ENCODE measurements at places on chromosomes 11 and 22.
A peak's percentile ranks its signal among the peaks of the same experiment; 100 is the strongest.

DNA sequence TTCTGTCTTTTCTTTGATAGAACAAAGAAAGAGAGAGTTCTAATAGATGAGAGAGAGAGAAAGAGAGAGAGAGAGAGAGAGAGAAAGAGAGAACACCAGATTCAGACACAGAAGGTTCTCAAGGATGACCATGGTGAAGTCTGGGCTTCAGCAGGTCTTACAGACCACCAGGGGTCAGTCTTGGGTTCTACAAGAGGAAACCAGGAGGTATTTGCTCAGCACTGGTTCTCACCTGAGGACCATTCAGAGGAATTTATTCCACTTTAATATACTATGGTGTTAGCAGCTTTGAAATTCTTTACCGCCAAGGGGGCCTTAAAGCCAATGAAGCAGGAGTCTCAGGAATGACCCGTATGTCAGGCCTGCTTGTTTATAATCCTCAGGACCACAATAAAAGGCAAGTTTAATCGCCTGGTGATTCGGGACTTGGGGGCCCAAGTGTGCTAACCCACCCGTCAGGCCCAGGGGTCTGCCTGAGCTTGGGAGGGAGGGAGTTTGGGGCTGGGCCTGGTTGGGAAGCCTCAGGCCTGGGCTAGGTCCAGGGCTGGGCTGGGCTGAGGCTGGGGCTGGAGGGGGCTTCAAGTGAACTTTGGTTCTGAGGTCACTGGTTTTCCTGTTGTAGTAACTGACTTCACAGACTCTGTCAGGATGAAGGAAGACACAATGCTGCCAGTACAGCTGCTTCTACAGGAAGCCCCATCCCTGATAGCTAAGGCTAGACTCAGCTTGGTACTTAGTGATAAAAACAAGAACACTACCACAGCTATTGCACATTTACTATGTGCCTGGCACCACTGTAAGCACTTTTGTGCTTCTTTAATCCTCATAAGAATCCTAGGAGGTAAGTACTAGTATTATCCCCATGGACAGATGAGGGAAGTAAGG lies 179.2 kb upstream of the ZBED5 start:
- ATAC-seq: peak; percentile 72

- no peak for ATAC-seq
Observed at GRCh38 chr11:19328586-19329311, 88.0 kb upstream of the E2F8 start.

DNA sequence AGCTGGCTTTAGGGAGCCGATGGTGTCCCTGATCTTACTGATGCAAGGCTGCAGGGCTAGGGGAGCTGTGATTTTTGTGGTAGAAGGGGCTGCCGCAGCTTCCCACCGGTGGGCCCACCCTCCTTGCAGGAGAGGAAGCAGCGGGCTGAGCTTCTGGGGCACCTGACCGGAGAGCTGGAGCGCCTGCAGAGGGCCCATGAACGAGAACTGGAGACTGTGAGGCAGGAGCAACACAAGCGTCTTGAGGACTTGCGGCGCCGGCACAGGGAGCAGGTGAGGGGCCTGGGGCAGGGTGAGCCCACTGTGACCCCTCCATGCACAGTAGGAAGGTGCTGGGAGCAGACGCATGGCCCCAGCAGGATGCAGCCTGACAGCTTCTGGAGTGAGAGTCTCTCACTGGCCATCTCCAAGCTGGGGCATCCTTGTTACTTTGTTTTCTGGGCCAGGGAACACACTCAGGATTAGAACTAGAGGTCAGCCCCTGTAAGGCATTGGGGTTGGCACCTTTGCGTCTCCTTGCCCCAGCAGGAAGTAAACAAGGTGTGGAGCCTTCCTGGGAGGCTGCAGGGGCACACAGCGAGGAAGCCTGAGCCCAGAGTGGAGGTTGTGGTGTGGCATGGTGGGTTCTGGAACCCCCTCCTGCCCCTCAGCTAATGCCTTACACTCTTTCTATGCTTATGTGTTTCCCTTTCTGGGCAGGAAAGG lies 66.7 kb downstream of the CEP164 start:
- ATAC-seq: no peak

DNA sequence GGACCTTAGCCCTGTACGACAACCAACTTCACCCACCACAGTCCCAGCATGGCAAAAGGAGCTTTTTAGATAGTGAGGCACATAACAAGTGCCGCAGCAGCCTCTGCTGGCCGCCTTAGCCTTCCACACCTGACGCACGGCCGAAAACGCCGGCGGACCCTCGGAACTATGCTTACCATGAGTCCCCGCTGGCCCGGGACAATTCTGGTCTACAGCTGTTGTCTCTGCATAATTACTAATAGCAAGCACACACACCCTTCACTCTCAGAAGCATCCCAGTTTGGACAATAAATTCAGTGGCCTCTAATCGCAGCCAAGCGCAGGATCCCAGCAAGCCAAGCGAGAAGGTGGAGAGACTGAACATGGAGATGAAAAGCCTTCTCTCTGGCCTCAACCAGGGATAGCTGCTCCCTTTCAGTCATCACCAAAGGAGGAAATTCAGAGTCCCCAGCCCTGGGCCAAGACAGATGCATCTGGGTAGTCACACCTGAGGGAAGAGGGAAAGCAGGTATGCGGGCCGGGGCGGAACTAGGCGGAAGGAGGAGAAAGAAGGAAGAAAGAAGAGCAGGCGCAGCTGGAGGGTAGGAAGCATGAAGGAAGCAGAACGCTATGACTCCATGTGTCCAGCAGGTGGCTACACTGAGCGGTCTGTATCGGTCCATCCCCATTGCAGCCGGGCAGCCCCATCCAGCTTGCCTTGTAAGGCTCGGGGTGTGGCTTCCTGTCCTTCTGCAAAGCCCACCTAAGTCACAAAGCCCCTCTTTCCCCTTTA lies 40.3 kb downstream of the BUD13 start:
- peak; percentile 78 for ATAC-seq

DNA sequence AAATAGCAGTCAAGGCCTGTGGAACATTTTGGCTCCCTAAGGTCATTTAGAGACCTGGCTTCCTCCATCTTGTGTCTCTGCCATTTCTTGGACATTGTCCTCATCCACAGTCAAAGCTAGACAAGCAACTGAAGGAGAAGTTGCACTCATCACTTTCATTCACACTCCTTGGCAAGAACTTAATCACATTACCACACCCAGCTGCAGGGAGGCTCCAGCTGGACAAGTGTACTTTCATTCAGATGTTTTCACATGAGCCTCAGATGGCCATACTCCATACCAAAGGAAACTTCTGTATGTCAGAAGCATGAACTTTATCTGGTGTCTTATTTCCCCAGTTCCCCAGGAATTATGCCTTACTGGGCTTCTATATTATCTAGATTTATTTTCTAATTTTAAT lies 537.4 kb downstream of the TMEM135 start:
- no peak for ATAC-seq

DNA sequence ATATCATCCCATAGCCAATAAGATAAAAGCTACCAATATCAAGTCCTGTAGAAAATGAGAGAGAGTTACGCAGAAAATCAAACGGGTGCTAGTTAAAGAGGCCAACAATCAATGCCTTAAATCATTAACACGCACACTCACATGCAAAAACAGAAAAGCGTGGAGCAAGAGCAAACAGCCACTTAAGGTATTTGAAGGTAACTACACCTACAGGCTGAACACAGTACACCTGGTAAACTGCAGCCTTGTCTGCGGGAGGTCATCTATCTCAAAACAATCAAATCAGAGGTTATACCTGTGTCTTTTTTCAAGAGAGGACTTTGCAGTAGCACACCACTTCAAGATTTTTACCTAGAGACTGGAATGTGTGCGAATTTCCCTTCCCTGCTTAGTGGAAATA lies 23.6 kb downstream of the SLC35F2 start:
- ATAC-seq: no peak

- ATAC-seq: no peak
Observed at GRCh38 chr11:134406264-134407185, 5.5 kb downstream of the B3GAT1 start.

DNA sequence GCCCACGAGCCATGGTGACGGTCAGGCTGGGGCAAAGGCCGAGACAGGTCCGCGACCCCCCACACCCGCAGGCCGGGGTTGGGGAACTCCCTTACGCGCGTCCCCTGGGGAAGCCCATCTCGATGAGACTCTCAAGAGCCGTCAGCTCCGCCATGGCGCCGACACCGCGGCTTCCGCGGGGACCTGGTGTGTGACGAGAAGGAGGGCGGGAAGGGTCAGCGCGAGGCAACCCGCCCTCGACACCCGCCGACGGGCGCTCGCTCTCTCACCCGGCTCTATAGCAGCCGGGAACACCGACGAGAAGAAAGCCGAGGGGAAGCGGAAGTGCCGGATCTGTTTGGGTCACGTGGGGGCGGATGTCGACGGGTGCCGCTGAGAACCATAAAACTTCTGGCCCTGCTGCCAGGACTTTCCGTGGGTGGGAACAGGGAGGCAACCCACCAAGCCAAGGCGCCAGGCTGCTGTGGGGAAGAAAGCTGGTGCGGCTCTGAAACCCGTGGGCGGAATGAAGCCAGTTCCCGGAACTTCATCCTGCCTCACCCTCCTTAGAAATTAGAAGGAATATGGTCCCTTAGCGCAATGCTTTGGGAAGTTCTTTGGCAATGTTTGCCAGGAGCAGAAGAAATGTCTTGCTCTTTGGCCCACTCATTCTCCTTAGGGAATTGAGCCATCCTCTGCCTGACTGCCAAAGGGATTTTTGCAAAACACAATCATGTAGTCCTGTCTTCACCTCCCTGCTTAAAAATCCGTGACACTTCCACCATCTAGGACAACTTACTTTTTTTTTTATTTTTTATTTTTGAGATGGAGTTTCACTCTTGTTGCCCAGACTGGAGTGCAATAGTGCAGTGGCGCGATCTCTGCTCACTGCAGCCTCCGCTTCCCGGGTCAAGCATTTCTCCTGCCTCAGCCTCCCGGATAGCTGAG lies at the start of gene UBXN1:
Gene UBXN1 (minus strand): TSS at position 304 of the 927 bp plus-strand sequence. CDS start 150 bp downstream, at position 154.
- ATAC-seq: peak; percentile 90

DNA sequence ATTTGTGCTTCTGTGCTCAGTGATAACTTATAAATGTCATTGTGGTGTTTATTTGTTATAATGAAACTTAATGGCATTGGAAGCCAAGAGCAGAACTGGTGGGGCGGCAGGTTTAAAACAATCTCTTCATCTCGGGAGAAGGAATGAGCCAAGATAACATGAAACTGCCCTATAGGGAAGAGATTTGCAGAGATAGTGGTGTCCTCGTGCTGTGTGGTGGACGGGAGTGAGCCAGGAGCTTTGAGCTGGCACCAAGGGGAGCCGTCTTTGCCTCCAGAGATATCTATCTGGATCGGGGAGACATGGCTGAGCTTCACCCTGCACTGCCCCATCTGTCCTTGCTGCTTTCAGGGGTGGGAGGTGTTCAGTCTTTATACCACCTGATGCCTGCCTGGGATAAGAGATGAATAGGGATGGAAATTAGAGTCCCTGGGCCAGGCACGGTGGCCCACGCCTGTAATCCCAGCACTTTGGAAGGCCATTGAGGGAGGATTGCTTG lies 189.6 kb downstream of the ST3GAL4 start:
- ATAC-seq: no peak

- no peak for ATAC-seq
Observed at GRCh38 chr22:35203583-35203982, 53.7 kb upstream of the HMGXB4 start.

GRCh38 chr11:111086058-111086457 lies 159.5 kb upstream of the POU2AF2 start:
- ATAC-seq: no peak

- ATAC-seq: no peak
Observed at GRCh38 chr22:37352481-37352880, 70.2 kb downstream of the CYTH4 start.

DNA sequence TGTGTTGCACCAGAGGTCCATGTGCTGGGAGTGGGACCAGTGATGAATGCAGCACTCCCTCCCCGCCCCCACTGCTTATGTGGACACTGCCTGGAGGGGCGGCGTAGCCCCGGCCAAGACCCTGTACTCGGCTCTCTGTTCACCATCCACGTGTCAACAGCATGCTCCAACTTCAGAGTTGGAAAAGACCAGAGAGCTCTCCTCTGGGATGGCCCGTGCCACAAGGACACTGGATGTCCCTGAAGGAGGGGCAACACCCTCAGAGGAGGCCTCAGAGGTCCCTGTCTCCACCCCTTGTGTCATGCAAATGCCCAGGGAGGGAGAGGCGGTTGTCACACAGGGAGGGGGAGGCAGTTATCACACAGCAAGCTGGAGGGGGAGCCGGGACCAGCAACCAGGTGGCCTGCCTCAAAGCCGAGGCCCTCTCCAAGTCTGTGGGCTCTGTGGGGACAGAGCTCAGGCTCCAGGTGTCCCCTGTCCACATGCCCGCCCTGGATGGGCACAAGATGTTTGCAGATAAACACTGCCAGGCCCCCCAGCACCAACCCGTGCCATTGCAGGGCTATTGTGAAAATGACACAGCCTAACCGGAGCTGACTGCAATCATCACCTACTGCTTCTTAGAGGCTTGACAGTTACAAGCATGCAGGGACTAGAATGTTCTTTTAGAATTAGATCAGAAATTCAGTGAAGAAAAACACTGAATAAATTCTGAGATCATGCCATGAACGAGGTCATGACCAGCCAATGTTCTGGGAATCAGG lies 121.1 kb downstream of the PHF21B start:
- ATAC-seq: no peak

- no peak for ATAC-seq
Observed at GRCh38 chr11:92929246-92929645, 40.2 kb upstream of the MTNR1B start.

DNA sequence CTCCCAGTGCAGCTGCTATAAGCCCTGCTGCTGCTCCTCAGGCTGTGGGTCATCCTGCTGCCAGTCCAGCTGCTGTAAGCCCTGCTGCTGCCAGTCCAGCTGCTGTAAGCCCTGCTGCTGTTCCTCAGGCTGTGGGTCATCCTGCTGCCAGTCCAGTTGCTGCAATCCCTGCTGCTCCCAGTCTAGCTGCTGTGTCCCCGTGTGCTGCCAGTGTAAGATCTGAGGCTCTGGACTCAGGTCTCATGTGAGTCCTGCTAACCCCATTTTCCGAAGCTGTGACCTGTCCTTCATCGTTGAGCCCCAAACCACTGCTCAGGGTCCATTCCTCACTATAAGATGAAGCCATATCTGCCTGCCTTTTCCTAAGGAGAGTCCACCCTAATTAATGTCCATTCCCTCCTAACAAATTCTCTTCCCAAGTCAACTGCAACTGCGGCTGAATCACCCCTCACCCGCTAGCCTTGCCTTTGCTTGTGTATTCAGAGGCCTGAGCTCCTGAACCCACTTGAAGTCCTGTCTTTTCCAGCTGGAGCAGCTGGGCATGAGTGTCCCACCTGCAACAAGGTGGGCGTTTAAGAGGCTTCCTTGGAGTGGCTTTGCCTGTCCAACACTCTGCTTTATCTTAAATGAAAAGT lies 626 bp downstream of the KRTAP5-7 start:
- no peak for ATAC-seq

DNA sequence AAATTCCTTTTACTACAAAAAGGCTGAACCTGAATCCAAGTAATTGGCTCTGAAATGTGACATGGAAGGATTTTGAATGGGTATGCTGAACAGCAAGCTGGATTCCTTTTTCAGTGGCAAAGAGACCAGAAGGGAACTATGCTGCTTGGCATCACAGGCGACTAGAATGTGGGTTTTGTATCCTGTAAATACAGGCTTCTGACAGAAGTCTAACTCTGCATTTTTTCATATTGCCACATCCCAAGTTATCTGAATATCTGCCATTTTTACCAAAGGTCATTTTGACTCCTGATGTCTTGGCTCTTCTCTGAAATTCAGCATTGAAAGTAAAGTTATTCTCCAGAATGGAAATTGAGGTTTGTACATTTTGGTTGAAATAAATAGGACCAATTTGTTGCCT lies 145.7 kb downstream of the ARHGAP42 start:
- no peak for ATAC-seq

All from stimulated activated memory B cell treated with anti-CD40 and anti-IgM and Interleukin-4, amounts not matched to agents 10 μg/mL and 1 μg/mL and 100 μg/mL, for 72 hours (primary cell).